ENCODE measurements at places on chromosomes 2 and 18. TPM values are rescaled to one million over a fixed set of nuclear protein-coding genes. Genes with fewer than 3 reads are reported as not detected.

- DNase-seq = no peak
Measured at GRCh38 chr2:85542777-85543176, 3.8 kb downstream of the MAT2A start.

GRCh38 chr2:173130496-173131465 lies 55.1 kb downstream of the MAP3K20 start:
- DNase-seq = no peak

DNA sequence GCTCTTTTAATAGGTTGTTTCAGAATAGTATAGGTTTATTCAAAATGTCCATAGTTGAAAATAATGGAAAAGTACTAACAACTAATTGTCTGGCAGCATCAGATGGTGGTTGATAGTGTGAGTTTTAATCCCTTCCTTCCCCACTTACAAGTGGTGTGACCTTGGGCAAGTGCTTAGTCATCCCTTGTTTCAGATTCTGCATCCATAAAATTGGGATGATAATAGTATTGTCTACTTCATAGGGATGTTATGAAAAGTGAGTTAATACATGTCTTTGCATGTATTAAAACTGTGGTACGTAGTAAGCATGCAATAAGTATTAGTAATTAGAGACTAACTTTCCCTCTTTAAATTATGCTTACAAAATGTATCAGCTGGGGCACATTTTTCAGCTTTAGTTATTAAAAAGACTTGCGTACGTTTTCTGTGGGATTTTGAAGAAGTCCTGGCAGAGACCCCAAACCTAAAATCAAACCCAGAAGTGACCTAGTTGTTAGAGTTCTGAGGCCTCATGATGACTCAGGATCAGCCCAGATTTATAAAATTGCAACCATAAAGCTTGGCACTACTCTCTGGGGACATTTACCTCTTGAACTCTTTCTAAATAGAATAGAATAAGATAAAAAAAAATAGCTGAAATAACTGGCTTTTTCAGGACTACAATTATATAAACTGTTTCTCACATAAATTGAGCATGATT lies 8.6 kb downstream of the ITGA4 start:
- DNase-seq = no peak

- no peak for DNase-seq
Measured at GRCh38 chr2:202178346-202178958, 59.9 kb downstream of the SUMO1 start.

DNA sequence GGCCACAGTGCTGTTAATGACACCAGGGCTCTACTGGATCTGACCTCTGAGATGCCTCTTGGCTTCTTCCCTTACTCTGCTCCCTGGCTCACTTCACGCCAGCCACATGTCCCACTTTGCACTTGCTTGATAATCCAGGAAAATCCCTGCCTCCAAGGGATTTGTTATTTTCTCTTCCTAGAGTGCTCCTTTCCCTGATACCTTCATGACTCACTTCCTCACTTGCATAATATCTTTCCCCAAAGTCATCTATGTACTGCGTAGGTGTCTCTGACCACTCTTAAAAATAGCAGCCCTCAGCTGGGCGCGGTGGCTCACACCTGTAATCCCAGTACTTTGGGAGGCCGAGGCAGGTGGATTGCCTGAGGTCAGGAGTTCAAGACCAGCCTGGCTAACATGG lies 572.3 kb downstream of the PLCL1 start:
- no peak for DNase-seq

EFEMP1 gene
- total RNA-seq = 476 TPM

GRCh38 chr2:172038604-172039003 lies 38.9 kb downstream of the METAP1D start:
- no peak for DNase-seq

GRCh38 chr18:74063023-74063422 lies 84.6 kb downstream of the FBXO15 start:
- no peak for DNase-seq

GRCh38 chr2:9800975-9801726 lies 42.1 kb upstream of the TAF1B start:
- DNase-seq = no peak

DNA sequence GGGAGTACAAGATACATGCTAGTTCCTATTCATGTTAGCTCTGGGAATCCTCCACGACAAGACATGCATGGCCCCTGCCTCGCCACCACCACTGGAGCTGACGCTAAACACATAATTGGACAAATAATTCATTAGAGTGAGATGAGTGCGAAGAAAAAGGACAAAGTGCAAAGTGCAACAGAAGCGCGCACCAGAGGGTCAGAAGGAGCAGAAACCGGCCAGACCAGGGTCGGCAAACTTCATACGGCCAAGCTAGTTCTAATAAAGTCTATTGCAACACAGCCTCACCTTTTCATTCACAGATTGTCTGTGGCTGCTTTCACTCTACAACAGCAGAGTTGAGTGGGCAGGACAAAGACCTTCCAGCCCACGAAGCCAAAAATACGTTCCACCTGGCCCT lies 266.1 kb upstream of the KLHL29 start:
- no peak for DNase-seq

TNFAIP6 gene
- 2.4 TPM for total RNA-seq

VSNL1 gene
- total RNA-seq = not detected

TBR1 gene
- not detected for total RNA-seq

NCKAP5 gene
- 2.1 TPM for total RNA-seq

DNA sequence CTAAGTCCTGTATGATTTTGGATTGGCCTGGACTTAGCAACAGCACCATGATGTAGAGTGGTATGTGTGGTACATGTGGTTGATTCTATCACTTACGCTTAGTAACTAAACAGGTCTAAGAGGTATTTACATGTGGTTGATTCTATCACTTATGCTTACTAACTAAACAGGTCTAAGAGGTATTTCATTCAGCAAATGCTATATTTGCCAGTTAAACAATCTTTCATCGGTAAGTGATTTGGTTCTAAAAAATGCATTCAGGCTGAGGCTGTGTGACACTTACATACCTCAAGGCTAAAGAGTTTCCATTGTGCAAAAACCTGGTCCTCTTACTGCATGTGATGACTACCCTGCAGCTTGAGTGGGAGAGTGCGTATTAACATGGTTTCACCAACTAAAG lies 13.1 kb downstream of the EIF4E2 start:
- DNase-seq = no peak

DNA sequence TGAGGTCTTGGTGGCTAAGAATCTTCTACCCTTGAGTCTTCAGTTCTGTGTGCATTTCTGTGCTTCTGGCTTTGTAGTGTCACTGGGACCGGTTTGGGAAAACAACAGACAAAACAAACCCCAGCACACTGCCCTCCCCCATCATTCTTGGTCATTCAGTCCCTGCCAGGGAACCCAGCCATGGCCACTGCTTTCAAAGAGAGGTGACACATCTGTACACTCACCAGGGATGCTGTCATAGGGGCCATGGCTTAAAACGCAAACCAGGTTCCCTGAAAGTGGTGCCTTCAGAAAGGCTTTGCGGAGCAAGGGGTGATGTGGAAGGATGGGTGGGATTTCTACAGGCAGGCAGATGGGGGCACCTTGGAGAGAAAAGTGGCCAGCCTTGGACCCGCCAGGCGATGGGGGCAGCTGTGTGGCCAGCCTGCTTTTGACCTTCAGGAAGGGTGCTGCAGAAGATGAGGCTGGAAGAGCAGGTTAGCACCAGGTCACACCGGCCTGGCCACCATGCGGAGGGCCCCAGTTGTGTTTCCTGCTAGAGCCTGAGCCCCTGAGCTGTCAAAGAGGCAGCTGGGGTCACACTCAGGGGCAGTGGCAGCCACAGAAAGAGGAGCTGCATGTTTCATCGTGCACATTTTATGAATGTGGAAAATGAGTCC lies 101.3 kb downstream of the INHBB start:
- peak; percentile 68 for DNase-seq

DNA sequence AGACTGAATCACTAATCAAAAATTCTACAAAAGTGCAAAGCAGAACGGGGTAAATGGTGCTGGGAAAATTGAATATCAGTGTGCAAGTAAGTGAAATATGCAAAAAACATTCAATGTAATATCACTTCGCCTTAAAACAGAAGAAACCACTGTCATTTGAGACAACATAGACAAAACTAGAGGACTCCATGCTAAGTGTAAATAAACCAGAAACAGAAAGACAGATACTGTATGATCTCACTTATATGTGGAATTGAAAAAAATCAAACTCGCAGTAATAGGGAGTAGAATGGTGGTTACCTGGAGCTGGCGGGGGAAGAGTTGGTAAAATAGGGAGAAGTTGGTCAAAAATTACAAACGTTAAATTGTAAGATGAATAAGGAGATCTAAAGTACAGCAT lies 1420.0 kb upstream of the CDH2 start:
- DNase-seq = no peak

DNA sequence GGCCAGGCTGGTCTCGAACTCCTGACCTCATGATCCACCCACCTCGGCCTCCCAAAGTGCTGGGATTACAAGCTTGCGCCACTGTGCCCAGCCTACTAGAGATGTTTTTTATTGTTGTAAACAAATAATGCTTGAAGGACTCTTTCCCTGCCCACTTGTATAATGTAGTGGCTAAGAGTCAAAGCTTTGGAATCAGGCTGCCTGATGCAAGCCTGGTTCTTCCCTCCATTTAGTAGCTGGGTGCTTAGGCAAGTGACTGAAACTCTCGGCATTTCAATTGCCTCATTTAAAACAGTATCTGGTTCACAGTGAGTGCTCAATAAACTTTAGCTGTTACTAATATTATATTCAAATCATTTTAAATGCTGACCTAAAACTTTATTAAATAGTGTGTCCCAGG lies 264.0 kb upstream of the FBXO11 start:
- DNase-seq = no peak

VWC2L gene
- total RNA-seq = not detected

- DNase-seq = no peak
Measured at GRCh38 chr2:10579876-10580514, 109.8 kb downstream of the NOL10 start.

DNA sequence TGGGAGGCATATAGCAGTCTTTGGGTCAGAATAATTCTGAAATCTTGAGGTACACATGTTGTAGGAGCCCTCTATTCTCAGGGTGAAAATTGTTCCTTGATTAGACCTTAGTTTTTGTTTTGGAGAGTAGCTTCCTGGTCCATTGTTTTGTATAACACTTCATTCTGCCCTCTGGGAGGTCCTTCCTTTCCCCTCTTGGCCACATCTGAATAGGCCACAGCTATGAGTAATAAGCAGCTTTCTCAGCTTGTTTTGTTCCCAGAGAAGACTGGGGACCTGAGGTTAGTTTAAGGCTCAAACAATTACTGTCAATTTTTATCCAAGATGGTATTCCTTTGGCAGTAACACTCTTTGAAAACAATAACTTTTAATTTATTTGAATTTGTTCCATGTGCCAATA lies 72.6 kb upstream of the NOL4 start:
- no peak for DNase-seq

HES6 gene
- total RNA-seq = 6.9 TPM

DNA sequence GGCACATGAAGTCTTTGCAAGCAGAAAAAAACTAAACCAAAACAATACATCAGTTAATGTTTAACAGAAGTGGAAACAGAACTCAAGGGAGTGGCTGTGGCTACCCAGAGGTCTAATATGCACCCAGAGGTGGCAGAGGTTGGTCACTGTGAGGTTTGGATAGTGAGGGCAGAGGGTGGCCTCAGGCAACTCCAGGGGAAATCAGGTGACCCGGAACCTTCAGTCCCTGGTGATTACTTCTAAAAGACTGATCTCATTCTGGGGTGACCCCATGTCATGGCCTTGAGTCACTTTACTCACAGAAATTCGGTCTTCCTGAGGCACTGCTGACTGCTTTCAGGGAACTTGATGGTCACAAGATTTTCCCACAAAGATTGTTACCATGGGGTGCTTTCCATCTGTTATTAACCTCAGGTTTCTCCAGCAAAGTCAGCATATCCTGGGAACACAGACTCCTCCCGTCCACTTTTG lies 99.4 kb downstream of the TMEM17 start:
- no peak for DNase-seq

DNA sequence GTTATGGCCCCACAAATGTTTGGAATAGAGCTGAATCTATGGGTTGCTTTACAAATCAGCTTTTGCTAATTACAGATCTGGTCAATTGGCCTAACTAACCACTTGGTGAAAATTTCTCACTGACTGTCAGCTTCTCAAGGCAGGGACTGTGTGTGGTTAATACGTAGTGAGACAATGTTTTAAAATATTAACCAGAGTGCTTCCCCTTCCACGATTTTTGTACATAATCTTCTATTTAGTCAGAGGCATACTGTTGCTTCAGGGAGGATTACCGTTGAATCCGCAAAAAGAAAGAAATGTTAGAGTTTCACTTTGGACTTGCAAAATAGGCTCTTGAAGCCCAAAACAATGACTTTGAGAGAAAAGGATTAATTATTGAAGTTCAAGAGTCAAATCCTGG lies 14.9 kb upstream of the KCNS3 start:
- no peak for DNase-seq

CRYBA2 gene
- not detected for total RNA-seq

FOSL2 gene
- 141 TPM for total RNA-seq

Measured in posterior vena cava (tissue), 2 donors.